ENCODE measurements at places on chromosomes 4 and X. TPM values are rescaled to one million over a fixed set of nuclear protein-coding genes. Genes with fewer than 3 reads are reported as not detected.

The FAT1 gene
- total RNA-seq: 71.6 TPM

The CCKAR gene
- not detected for total RNA-seq

The EGF gene
- total RNA-seq: 10.3 TPM

The SSX3 gene
- total RNA-seq: not detected

The CLCN5 gene
- 3.6 TPM for total RNA-seq

The HS6ST2 gene
- 3.9 TPM for total RNA-seq

The METAP1 gene
- total RNA-seq: 84.7 TPM

The ZNF630 gene
- total RNA-seq: 4.4 TPM

The CENPVL1 gene
- total RNA-seq: not detected

The GABRB1 gene
- 0.04 TPM for total RNA-seq

The IGSF1 gene
- 1.9 TPM for total RNA-seq

The PCYT1B gene
- 0.46 TPM for total RNA-seq

The CHIC1 gene
- 10.7 TPM for total RNA-seq

The PAGE1 gene
- total RNA-seq: 0.41 TPM

The SPANXC gene
- 4.1 TPM for total RNA-seq

The ADAMTS3 gene
- total RNA-seq: 6.4 TPM

The GRIA3 gene
- 0.06 TPM for total RNA-seq

The ATP1B4 gene
- not detected for total RNA-seq

GRCh38 chr4:102319594-102319993, 25.7 kb downstream of the SLC39A8 start:
- no peak for DNase-seq

DNA sequence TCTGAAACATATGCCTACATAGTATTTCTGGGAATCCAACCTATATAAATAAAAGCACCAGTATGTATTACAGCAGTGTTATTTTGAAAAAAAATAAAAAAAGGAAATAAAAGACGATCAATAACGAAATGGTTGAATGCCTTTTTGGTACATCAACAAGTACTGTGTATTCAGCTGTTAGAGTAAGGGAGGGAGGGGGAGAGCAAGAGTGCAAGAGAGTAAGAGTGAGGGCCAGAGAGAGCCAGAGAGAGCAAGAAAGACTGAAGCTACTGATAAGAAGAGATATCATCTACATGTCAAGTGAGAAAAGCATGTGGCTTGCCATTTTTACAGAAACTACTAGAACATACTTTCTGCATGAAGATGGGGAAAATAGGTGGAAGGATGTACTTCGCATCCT, 1.8 kb downstream of the SPIN4 start:
- no peak for DNase-seq

GRCh38 chr4:8547108-8547911, 32.9 kb upstream of the GPR78 start:
- DNase-seq: no peak

DNA sequence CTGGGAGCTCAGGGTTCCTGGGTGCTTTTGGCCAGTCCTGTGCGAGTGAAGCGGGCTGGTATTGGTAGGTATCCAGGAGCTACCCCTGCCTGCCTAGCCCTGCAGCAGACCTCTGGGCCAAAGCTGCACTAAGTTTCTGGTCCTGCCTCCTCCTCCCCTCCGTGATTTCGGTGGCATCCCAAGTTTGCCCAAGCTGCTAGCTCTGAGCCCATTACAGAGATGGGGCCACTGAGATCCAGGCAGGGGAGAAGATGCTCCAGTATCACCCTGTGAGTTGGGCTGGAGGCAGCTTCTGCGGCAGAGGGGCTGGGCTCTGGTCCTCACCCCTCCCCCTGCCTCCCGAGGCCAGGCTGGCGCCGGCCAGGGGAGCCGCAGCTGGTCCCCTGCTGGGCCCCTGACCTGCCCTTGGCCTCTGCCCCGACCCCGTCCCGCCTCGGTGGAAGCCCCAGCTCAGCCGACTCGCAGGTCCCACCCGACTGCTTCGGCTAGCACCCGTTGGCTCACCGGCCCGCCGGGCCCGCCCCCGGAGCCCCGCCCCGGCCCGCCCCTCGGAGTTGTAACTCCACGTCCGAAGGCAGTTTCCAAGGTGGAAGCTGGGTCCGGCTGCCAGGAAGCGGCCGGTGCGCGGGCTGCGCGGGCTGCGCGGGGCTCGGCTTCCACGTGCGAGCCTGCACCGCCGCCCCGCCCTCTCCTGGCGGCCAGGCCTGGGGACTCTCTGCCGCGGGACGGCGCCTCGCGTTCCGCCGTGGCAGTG, at the start of gene DUSP9:
Gene DUSP9 (plus strand): TSS at position 584 of the 754 bp plus-strand sequence. CDS start 751 bp downstream, outside the sequence.
- no peak for DNase-seq

- DNase-seq: no peak
Observed at GRCh38 chr4:985123-985830, 1.6 kb upstream of the IDUA start.

GRCh38 chr4:161182913-161183312, 980.9 kb downstream of the FSTL5 start:
- DNase-seq: no peak

GRCh38 chrX:37361596-37361995, 12.4 kb downstream of the PRRG1 start:
- no peak for DNase-seq

GRCh38 chr4:157994863-157995262, 178.0 kb downstream of the GASK1B start:
- DNase-seq: peak; percentile 51

DNA sequence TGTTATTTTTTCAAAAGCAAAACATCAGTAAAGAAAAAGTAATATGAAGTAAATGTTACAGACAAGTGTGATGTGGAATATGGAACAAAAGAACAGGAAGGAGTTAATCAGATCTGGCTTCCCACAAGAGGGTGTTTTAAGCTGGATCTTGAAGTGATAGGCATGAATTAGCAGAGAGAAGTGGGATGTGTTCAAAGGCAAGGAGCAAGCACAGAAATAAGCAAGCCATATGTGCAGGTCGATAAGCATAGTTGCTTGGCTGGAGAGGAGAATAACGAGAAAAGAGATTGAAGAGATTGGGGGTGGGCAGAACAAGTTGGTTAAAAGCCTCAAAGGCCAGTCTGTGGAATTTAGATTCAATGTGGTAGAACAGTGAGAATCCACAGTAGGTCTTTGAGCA, 60.9 kb upstream of the PRPS1 start:
- no peak for DNase-seq

DNA sequence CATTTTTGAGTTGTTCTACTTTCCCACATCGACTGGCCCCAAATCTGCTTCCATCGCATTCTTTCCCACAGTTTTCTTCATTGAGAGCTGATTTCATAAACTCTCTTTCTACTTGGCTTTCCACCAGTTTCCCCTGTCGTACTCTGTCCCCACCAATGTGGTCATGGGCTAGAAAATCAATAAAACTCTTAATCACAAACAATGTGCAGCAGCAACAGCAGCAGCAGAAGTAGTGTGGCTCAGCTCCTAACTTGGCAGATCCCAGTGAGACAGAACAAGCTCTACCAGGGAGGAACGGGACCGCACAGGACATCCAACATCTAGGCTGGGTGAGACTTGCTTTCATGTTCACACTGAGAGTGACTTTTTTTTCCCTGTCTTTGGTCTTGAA, 3.1 kb upstream of the SETD7 start:
- no peak for DNase-seq

GRCh38 chrX:53882331-53882730, 161.9 kb downstream of the PHF8 start:
- peak; percentile 90 for DNase-seq

DNA sequence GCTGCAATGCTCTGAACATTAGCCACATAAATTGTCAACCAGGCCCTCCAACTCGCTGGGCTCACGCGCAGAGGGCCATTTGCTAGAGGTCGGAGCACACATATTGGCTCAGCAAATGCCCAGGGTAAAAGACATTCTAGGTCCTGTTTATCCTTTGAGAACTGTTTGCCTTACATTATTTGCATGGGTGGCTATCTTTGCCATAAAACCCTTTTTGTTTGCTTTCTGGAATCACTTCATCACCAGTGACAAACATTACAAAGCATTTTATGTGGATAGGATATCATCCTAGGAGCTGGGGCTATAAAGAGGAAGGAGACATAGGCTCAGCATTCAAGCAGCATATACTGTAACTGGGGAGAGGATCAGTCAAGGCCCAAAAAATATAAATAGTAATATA, 149.2 kb upstream of the RAI2 start:
- DNase-seq: no peak

GRCh38 chrX:131792356-131792749, 230.7 kb upstream of the STK26 start:
- DNase-seq: peak; percentile 94

- DNase-seq: no peak
Observed at GRCh38 chrX:39310891-39311290, 509.6 kb downstream of the MID1IP1 start.

GRCh38 chr4:10354746-10355145, 102.5 kb downstream of the ZNF518B start:
- DNase-seq: no peak

GRCh38 chr4:114481856-114482255, 116.8 kb upstream of the UGT8 start:
- DNase-seq: no peak

DNA sequence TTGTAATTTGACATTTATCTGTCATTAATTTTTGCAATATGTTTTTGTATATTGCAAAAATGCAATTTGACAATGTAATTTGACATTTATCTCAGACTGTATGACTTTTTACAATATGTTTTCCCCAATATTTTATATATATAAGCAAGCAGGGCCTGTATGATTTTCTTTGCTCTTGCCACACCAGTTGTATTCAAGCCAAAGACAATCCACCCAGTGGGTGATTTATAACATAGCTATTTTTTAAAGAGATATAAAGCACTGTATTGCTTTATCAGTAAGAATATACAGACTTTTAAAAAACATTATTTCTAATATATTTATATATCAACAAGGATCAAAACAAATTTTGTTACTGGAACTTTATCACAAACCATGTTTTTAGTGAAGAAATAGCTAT, 47.3 kb downstream of the SLIT2 start:
- no peak for DNase-seq

- no peak for DNase-seq
Observed at GRCh38 chrX:153392642-153393321, 8.4 kb downstream of the PNMA6E start.

DNA sequence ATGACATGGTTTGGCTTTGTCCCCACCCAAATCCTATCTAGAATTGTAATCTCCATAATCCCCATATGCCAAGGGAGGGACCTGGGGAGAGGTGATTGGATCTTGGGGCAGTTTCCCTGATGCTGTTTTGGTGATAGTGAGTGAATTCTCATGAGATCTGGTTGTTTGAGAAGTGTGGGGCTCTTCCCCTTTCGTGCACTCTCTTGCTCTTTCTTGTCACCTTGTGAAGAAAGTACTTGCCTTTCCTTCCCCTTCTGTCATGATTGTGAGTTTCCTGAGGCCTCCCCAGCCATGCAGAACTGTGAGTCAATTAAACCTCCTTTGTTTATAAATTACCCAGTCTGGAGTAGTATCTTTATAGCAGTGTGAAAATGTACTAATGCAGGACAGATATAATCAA, 36.4 kb upstream of the FREM3 start:
- DNase-seq: no peak

- no peak for DNase-seq
Observed at GRCh38 chrX:49949961-49950360, 27.6 kb downstream of the CLCN5 start.

- DNase-seq: no peak
Observed at GRCh38 chrX:111376897-111377578, 35.0 kb downstream of the DCX start.
